ENCODE measurements at places on chromosomes 1 and 21. TPM values are rescaled to one million over a fixed set of nuclear protein-coding genes. Genes with fewer than 3 reads are reported as not detected.

- no peak for DNase-seq
Measured at GRCh38 chr1:41175546-41175945, 66.6 kb downstream of the SCMH1 start.

- no peak for DNase-seq
Measured at GRCh38 chr1:10726355-10726754, 70.1 kb downstream of the CASZ1 start.

GRCh38 chr1:6634371-6635052, 9.8 kb downstream of the THAP3 start:
- DNase-seq: no peak

GRCh38 chr1:204125759-204126351, 26.0 kb downstream of the ETNK2 start:
- DNase-seq: no peak

Gene FMO1
- polyA plus RNA-seq: 0.42 TPM

- no peak for DNase-seq
Measured at GRCh38 chr1:235712812-235713211, 63.2 kb upstream of the GNG4 start.

GRCh38 chr21:26490771-26491170, 82.3 kb downstream of the CYYR1 start:
- DNase-seq: no peak
